ENCODE measurements at places on chromosomes 13 and 19. TPM values are rescaled to one million over a fixed set of nuclear protein-coding genes. Genes with fewer than 3 reads are reported as not detected.

CLEC17A gene
- not detected for total RNA-seq

GRCh38 chr19:46634045-46634655 is 1.9 kb downstream of the GNG8 start:
- DNase-seq: peak; percentile 92

DNA sequence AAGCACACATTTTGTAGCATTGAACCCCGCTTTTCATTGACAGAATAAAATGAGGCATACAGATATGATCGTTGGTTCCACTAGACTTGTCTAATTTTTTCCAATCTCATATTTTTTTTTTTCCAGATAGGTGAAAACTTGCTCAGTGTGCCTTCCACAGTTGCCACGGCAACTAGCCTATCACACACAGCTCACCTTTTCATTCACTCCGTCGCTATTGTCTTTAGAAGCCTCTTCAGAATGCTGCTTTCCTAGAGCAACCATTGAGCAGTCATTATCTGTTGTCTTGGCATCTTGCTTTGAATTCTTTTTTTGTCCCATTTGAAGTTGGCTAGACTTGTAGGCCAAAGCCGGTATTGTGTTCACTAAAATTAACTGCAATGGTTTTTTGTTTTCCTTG is 37.7 kb upstream of the ESD start:
- DNase-seq: no peak

DNA sequence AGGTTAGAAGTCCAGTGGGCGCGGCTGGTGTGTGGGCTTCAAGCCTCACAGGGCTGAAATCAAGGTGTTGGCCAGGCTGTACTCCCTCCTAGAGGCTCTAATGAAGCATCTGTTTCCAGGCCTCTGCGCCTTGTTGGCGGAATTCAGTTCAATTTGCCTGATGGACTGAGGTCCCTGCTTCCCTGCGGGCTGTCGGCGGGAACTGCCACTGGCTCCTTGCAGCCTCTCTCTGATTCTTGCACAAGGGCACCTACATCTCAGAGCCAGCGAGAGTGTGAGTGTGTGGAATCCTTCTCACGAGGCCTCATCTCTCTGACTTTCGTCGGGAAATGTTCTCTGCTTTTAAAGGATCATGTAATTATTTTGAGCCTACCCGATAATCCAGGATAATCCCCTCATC is 128.6 kb downstream of the DLEU7 start:
- no peak for DNase-seq

GRCh38 chr13:43129066-43129465 is 105.7 kb downstream of the DNAJC15 start:
- DNase-seq: no peak

GRCh38 chr19:44925114-44925891 is 10.9 kb downstream of the APOC1 start:
- no peak for DNase-seq

- DNase-seq: no peak
Observed at GRCh38 chr13:37475151-37475550, 123.4 kb downstream of the POSTN start.

All from dermis blood vessel endothelial cell (primary cell).